ENCODE measurements at places on chromosomes 13 and 19.

- DNase-seq = no peak
Observed at GRCh38 chr13:21338156-21338555, 120.9 kb downstream of the ZDHHC20 start.

- DNase-seq = peak; percentile 93
Observed at GRCh38 chr13:45417790-45418534, at the start of gene SLC25A30. Gene SLC25A30 (minus strand): TSS chr13:45418373. CDS start chr13:45411425, 6,948 bp downstream.

DNA sequence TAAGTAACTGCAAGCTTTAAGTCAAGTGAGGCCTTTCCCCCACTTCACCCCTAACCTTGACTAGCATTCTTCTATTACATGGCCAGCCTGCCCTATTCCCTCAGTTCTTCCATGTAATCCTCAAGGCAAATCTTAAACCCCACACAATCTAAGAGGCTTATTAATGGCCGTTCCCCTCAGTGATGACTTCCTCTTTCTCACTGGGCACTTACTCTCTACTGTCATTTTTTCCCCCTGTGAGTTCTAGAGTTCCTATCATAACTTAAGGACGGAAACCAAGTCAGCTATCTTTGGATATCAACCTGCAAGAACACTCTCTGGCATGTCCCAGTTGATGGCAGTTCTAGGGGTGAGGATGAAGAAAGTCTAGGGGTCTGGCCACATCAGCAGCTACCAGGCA is 131.2 kb downstream of the DCLK1 start:
- no peak for DNase-seq

DNA sequence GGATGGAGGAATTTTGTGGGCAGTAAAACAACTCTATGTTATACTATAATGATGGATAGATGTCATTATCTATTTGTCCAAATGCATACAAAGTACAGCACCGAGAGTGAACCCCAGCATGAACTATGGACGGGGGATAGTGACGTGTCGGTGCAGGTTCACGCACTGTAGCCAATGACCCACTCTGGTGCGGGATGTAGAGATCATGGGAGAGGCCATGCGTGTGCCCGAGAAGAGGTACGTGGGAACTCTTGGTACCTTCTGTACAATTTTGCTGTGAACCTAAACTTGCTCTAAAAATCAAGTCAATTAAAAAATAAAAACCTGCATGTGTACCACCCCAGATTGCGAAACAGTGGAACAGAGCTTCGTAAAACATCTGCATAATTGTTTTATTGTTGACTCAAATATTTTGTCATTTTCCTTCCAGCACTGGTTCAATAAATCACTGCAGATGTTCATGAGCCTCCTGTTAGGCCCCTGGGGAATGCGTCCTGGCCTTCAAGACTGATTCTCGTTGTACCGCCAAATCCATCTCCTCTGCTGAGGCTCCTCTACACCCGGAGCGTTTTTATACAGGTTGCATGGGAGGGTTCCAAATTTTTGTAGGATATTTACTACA is 30.9 kb downstream of the COL4A1 start:
- no peak for DNase-seq

- no peak for DNase-seq
Observed at GRCh38 chr19:883661-884211, 9.3 kb downstream of the MED16 start.

- no peak for DNase-seq
Observed at GRCh38 chr13:34164582-34164981, 346.6 kb downstream of the RFC3 start.

DNA sequence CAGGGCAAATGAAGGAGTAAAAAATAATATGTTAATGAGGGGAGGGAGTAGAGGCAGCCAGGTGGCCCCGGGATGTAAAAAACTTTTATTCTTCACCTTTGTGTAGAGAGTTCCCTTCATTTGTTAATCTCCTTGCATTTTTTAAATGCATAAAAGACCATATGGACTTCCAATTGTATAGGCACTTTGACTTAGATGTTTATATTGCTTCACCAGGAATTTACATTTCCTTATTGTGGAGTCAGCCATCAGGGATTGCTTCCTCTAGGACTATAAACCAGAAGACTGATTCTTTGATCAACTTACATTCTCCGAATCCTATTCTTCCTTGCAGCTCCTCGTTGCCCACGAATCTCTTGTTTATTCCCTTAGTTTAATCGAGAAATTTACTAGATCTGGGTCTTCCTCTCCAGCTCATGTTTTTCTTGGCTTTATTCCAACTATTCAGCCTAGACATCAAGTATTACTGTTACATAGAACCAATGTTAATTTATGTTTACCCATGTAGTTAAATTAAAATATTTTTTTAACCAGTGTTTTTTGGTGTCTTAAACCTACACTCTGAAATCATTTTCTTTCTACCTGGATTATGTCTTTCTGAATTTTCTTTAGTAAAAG is 1187.0 kb upstream of the SLC10A2 start:
- peak; percentile 22 for DNase-seq

DNA sequence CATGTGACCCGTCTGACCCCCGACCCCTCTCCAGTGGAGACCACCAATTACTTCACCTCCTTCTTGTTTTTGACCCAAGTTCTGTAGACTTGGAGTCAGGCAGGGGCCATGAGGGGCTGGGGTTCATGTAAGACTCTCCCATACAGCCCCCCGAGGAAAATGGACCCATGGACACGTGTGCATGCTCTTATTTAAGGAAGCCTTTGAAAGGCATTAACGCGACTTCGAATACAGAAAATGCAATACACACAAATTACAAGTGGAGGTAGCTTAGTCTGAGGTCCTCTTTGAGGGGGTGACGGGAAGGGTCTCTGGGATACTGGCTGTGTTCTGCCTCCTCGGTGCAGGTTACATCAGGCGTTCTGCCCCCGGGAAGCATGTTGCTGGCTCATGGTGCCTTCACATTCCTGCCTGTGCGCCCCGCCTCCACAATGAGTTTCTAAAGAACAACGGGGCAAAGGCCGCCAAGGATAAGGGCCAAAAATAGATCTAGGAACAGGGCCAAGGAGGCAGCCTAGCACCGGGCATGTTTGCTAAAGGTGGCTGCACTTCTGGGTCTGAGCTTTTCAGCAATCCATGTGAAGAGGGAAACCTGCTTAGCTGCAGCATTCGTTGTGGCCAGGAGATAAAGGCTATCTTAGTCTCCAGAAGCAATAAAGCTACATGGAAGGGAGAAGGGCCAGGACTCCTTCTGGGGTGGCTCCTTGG is 54.5 kb downstream of the RAB20 start:
- peak; percentile 27 for DNase-seq

- peak; percentile 49 for DNase-seq
Observed at GRCh38 chr19:43526884-43527859, at the start of gene ETHE1. Gene ETHE1 (minus strand): TSS chr19:43527201. CDS start chr19:43527177, 24 bp downstream.

GRCh38 chr13:80389073-80390038 is 48.4 kb upstream of the SPRY2 start:
- DNase-seq = no peak

DNA sequence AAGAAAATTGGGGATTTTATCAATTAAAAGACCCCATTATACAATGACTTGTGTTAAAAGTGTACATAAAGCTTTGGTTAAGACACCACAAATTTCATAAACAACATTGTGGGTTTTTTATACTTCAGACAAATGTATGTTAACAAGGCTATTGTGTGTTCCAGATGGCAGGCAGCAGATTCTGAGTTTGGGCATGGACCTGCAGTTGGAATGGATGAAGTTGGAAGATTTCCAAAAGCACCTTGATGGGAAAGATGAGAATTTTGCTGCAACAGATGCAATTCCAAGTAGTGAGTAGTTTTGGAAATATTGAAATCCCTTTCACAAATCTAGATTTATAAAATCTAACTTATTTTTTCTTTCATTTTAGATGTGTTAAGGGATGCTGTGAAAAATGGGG is 25.4 kb downstream of the MPHOSPH8 start:
- DNase-seq = no peak

GRCh38 chr13:41864658-41865057 is 96.3 kb downstream of the VWA8 start:
- no peak for DNase-seq

- no peak for DNase-seq
Observed at GRCh38 chr19:16677055-16677454, 16.1 kb downstream of the TMEM38A start.

- DNase-seq = no peak
Observed at GRCh38 chr13:77375560-77376108, 48.7 kb upstream of the MYCBP2 start.

GRCh38 chr13:48252176-48252575 is 19.2 kb downstream of the ITM2B start:
- no peak for DNase-seq

GRCh38 chr13:36666477-36667229 is 7.2 kb upstream of the SERTM1 start:
- no peak for DNase-seq

- DNase-seq = peak; percentile 4
Observed at GRCh38 chr19:7326105-7326877, 22.4 kb upstream of the ARHGEF18 start.

GRCh38 chr13:70162141-70162540 is 53.9 kb upstream of the KLHL1 start:
- DNase-seq = no peak

- no peak for DNase-seq
Observed at GRCh38 chr19:41420101-41420880, 6.9 kb downstream of the B3GNT8 start.

DNA sequence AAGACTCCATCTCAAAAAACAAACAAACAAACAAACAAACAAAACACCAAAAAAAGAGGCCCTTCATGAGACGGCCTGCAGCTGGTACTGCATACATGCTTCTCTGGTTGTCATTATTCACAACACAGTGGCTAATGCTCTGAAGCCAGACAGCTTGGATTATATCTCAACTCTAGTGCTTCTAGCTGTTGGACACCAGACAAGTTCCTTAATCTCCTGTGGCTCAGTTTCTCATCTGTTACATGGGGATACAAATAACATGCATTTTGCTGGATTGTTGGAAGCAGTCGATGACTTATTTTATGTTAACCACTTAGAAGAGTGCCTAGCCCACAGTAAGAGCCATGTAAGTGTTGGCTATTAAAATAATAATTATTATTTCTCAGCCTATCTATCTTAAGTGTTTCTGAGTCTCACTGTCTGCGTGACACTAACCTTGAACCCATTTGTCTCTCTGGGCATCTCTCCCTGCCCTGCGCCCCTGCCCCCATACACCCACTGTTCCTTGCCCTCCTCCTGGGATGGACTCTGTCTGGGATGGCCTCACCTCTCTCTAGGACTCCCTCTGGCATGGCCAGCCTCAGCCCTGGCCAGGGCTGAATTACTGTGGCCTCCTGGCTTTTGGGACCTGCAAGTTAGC is 3.1 kb upstream of the JUNB start:
- no peak for DNase-seq

- DNase-seq = peak; percentile 33
Observed at GRCh38 chr13:93505104-93505952, 278.7 kb downstream of the GPC6 start.

DNA sequence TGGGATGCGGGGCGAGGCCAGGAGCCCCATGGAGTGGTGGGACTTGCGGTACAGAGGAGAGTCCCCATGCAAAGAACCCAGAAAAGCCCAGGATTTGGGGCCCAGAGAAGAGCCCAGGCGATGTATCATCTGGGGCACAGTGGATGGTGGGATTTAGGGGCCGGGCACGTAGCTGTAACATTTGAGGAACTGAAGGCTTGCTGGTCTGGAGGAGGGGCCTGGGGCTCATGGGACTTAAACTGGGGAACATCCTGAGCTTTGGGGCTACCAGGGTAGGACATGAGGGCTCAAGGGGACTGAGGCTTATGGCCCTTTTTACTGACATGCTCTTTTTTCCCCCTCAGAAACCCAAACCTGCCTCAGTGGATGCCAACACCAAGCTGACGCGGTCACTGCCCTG is 13.5 kb downstream of the MED25 start:
- no peak for DNase-seq

GRCh38 chr13:94966422-94966955 is 254.1 kb upstream of the SOX21 start:
- DNase-seq = no peak

DNA sequence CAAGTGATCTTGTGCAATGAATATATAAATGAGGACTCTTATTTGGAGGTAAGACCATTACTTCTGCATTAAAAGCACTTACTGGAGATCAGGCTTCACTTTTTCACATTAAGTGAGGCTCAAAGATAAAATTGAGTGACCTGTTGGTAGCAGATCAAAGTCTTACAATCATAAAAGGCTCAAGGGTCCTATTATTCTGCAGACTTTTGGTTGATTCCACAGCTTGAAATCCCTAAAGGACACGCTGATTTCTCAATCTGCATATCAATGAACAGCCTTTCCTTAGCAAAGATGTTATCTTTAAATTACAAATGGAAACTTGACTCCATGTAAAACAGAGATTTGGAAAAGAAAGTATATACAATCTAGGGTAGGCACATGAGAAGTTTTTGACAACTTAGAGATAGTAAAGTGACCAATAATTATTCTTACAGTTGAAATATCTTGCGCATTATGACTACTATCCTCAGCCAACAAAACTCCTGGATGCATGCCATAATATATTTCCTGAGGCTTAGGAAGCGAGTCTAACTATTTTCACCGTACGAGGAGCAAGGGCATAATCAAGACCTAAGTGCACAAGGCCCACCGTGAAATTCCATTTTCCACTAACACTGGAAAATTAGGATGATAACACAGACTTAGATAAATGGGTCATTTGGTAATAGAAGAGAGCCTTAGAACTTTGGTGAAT is 640.7 kb downstream of the LIG4 start:
- no peak for DNase-seq

DNA sequence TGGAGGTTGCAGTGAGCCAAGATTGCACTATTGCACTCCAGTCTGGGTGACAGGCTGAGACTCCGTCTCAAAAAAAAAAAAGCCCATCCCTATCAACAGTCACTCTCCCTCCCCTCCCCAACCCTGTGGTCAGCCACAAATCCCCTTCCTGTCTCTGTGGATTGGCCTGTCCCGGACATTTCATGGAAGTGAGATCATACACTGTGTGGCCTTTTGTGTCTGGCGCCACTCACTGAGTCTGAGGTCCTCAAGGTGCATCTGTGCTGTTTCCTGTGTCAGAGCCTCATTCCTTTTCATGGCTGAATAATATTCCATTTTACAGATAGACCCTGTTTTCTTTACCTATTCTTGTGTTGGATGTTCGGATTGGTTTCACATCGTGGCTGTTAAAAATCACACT is 149.5 kb downstream of the PTPRS start:
- no peak for DNase-seq
